ENCODE measurements at places on chromosomes 3 and 15.

DNA sequence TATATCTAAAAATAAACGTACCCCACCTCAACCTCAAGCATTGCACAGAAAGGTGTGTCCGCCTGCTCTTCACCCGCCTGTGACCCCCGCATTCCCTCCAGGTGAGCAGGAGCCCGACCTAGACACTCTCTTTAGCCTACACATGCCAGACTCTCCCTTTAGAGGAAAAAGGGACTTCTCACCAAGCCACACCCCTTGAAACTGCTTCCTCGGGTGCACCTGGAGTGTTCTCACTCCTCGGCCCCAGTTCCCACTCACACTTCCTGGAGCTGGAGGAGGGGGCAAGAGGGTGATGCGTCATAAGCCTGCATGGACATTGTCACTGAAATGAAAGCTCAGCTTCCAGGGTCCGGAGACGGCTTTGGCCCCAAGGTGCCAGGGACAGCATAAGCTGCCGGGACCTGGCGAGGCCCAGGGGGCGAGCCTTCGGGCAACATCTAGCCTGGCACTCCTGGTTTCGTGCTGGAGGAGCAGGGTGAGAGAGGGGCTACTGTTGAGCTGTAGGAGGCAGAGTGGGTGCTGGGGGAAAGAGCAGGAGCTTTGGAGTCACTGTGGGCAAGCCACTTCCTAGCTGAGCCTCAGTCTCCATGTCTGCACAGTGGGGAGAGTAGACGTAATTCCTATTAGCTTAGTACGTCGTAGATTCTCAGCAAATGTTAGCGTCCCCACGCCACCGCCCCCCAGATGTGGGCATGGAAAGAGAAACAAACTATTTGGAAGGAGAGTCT lies 9.8 kb upstream of the MUC4 start:
- DNase-seq, result no peak

DNA sequence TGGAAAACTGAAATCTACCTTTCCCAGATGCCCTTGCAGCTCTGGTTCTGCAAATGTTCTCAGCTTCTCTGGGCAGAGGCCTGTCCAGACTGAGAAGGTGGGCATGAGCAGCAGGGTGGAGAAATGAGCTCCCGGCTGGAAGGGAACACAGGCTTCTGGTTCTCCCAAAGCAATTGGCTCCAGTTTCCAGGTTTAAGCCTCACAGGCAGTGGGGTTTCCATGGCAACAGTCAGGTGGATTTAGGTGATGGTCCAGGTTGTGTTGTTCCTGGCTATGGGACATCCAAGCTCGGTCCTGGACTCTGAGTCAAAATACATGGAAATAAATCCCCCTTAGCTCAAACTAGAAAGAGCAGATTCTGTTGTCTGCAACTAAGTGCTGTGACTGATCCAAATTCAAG lies 94.6 kb upstream of the IQSEC1 start:
- DNase-seq, result no peak

GRCh38 chr15:80309769-80310384 lies 57.9 kb upstream of the CTXND1 start:
- DNase-seq, result peak; percentile 61

DNA sequence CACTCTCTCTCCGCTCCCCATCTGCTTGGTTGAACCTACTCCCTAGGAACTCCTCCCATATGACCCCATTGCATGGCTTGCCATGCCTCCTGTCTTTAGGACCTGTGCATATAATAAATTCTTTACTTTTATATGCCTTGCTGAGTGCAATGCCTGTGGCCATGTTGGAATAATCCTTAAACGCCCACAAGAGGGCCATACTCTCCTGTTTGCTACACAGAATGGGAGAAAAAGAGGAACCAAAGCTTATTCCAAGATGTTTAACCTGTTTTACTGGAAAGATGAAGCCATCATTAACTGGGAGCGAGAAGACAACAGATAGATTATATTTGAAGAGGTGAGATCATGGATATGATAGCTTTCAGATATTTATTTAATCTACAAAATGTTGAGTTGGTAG lies 1097.8 kb downstream of the NAALADL2 start:
- peak; percentile 14 for DNase-seq

GRCh38 chr3:153166206-153166605 lies 4.2 kb downstream of the RAP2B start:
- no peak for DNase-seq

- no peak for DNase-seq
Measured at GRCh38 chr15:58015565-58015964, 49.9 kb downstream of the ALDH1A2 start.

- no peak for DNase-seq
Measured at GRCh38 chr3:157531301-157531660, 28.1 kb upstream of the VEPH1 start.

- no peak for DNase-seq
Measured at GRCh38 chr3:185164428-185165217, 11.8 kb upstream of the C3orf70 start.

DNA sequence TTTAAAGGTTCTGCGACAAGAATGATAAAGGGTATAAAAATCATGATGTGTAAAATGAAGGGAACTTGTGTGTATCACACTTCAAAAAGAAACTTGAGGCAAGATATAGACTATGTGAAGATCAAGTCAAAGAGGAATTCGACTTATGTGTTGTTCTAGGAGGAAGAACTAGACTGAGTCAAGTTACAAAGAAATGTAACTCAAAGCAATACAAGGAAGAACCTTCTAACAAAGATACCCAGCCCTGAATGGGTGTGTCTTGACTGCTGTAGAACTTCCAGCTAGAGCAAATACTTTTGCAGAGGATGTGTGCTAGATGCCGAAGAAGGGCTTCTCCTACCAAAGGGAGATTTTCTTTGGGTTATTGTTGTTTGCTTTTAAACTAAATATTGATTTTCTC lies 2.4 kb downstream of the SLC49A4 start:
- DNase-seq, result no peak

- no peak for DNase-seq
Measured at GRCh38 chr3:107848351-107848915, 242.4 kb downstream of the CD47 start.

GRCh38 chr3:113287803-113288648 lies 76.7 kb downstream of the BOC start:
- DNase-seq, result peak; percentile 58

DNA sequence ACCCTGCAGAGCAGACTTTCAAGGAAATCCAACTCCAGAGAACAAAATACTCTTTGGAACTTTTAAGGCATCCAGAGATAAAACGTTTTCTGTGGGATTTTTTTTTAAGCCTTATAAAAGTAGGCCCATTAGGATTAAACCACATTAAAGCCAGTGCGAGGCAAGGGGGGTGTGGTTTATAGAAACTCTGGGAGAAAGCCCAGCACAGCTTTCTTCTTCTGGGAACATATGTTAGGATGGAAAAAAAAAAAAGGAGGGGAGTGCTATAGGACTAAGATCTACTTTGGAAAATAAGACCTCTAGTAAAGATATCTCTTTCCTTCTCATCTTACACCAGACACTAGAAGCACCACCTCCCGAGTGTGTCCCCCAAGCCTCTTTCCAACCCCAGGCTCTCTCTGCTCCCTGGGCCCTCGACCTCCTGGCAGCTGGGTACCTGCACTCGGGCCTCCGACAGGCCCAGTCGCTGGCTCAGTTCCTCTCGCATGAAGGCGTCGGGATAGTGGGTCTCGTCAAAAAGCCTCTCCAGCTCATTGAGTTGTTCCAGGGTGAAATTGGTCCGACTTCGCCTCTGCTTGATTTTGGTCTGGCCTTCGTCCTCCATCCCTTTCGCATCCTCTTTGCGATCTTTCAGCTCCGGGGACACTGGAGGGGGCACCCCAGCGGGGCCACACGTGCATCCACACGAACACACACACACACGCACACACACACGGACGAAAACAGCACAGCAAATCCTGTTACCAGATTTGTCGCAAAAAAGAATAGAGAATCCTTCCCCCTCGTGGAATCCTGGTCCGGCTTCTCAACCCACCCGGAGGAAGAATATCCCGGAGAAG lies 3.8 kb downstream of the SHOX2 start:
- DNase-seq, result no peak

DNA sequence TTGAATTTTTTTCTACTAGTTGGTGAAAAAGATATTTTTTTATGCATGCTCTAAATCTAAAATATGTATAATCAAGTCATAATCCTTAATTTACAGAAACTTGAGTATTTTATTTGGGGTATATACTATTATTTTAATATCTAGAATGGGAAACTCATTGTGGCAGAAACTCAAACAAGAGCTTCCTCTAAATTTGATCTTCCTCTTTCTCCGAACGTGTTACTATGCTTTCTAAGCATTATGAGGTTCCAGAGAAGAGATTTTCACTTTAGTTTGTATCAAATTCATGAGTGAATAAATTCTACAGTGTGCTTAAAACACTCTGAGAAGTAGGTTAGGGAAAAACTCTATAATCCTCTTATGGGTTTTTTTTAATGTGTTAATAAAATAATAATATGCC lies 173.1 kb downstream of the POTEB3 start:
- no peak for DNase-seq

DNA sequence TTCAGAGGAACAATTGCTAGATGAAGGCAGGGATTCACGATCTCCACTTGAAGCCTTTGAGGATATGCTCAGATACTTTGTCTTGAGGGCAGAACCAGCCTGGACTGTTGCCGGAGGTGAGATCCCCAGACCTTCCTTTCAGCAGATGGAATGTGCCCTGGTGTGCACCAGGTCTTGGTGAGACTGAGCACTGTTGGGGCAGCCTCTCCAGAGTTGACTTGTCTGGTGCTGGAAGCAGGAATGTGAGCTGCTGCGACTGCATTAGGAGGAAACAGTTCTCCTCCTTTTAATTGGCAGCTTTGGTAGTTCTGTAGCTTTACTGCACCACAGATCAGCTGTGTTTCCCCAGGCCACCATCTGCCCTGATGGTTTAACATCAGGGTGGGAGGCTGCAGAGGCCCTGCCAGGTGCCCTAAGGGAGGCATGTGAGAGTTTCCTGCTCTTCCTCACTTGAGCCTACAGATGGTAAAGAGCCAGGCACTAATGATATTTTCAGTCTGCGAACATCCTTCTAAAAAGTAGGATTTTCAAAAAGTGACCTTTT lies 58.5 kb downstream of the CTDSPL start:
- no peak for DNase-seq

- DNase-seq, result no peak
Measured at GRCh38 chr15:64740311-64741170, 34.8 kb downstream of the RBPMS2 start.

DNA sequence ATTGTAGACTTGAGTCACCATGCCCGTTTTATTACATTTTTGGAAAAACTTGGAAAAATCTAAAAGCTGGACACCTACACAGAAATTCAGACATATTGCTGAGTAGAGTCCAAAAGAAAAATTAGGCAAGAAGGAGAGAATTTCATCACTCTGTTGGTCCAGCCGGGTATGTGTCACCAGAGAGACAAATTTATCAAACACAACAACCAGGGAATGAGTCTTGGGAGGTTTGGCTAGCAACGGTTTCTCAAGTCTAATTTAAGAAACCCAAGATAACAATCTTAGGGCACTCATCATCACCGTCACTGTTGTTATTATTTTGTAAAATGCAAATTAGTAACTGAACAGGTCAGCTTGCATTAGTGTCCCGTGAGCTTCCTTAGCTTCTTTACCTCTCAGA lies 197.5 kb upstream of the C2CD4B start:
- DNase-seq, result no peak

DNA sequence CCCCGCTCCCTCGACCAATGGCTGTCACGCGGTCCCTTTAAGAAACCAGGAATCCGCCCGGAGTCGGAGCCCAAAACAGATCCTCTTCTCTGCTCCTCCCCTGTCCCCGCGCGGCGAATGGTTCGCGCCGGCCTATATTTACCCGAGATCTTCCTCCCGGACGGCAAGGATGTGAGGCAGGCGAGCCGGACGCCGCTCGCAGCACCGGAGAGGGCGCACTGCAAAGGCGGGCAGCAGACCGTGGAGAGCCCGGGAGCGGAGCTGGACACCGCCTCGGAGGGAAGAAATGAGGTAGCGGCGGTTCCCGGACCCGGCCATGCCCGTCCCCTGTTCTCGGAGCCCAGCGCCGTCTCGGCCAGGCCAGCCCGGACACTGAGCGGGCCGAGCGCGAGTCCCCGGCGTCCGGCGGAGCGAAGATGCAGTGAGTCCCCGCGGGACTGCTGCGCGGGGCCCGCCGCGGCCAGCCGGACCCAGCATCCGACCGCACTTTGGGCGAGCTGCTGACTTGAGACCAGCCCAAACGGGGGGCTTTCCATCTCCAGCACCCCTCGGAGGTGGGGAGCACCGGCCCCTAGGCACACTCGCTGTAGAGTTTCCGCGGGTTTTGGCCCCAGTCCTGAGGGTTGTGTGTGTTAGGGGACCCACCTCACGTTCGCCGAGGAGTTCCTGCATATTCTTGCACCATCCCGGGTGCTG lies at the start of gene FAM43A:
FAM43A (plus strand) TSS at position 166 of the 696 bp plus-strand sequence. CDS start 944 bp downstream, outside the sequence.
- peak; percentile 79 for DNase-seq

GRCh38 chr3:111080413-111080812 lies 8.8 kb downstream of the NECTIN3 start:
- no peak for DNase-seq

DNA sequence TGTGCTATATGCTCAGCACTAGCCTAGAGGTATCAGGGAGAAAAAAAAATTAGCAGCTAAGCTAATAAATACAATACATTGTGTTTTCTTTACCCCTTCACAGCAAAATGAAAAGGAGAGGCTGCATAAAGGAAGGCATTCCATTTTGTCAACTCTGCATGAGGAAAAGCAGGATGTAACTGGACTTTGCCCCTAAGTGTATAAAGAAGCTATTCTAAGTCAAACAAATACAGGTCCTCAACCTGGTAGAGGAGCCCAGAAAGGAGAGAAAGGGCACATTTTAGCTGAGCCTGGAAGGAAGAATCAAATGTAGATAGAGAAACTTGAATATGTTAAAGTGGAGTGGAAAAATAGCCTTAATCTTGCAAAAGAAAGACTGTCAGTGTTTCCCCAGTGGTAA lies 89.0 kb upstream of the SPRED1 start:
- DNase-seq, result no peak

DNA sequence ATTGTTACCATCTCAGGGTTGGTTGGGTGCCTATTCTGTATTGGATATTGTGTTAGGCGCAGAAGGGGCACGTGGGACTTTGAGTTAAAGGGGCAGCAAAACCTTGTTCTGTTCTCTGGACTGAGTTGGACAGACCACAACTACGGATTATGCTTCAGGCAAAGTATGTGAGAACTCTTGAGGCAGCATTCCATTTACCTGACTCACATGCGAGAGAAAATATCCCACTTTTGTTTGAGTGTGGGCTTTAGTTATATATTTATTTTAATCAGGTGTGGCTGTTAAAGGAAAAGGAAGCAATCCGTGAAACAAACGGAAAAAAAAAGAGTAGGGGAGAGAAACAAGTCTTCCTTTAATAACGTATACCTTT lies 627 bp upstream of the PLS1 start:
- no peak for DNase-seq

DNA sequence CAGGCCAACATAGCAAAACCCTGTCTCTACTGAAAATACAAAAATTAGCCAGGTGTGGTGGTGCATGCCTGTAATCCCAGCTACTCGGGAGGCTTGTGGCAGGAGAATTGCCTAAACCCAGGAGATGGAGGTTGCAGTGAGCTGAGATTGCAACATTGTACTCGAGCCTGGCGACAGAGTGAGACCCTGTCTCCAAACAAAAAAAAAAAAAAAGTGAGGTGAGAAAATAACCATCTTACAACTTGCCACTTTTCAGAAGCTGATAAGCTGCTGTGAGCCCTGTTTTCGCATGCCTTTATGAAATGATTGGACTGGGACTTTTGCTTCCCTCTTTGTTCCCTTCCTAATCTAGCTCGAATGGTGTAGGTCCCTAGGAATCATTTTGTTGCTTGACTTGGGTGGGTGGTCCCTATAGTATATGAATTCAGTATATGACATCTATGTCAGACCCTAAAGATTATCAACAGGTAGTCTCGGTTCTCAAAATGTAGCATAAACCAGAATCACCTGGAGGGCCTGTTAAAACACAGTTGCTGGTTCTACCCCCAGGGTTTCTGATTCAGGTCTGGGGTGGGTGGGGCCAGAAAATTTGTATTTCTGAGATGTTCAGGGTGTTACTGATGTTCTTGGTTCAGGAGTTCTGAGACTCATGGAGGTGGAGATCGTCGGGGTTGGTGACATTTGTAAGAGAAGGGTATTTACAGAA lies 107.9 kb downstream of the FNDC3B start:
- no peak for DNase-seq
